Left ventricle myocardium inferior (tissue), 1 donor: ENCODE measurements at places on chromosomes 5 and 9.
A peak's percentile ranks its signal among the peaks of the same experiment; 100 is the strongest.

- no peak for DNase-seq
Measured at GRCh38 chr5:179603308-179603707, 20.2 kb downstream of the HNRNPH1 start.

GRCh38 chr5:80182809-80183580, 72.9 kb downstream of the SERINC5 start:
- DNase-seq = no peak

- DNase-seq = no peak
Measured at GRCh38 chr9:109031241-109031640, 17.9 kb upstream of the CTNNAL1 start.

GRCh38 chr5:76701298-76701697, 14.6 kb upstream of the F2R start:
- DNase-seq = no peak

- no peak for DNase-seq
Measured at GRCh38 chr5:57761513-57761912, 278.9 kb upstream of the ACTBL2 start.

DNA sequence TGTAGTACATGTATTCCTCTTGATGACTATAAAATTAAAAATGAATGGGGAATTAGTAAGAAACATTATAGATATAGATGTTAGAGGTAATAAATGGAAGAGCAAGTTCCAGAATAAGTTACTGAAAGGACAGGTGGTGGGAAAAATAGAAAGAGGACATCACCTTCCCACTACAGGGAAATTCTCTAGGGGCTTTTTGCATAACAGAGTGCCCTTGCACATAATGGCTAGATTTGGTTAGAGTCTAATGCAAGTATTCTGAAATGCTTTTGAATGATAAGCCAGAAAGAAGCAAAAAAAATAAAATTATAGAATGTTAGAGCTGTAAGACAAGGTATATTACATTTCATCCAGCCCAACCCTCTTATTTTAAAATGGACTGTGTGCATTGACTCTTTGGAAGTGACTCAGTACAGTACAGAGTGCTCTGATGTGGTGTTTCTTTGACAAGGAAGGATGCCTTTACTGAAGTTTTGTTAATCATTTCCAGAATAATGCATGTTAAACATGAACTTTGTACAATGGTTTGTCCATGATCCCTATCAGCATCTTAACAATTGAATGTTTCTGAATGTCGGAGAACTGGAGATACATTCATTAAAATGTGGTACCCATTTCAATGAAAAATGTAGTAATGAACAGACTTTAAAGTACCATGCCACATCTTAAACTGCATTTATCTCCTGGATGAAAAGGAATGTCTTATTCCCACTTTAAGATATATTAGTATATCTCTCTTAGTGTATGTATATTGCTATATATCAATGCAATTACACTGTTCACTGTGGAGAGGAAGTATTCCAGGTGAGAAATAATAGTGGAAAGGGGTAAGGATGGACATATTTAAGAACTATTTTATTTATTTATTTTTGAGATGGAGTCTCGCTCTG, 391.1 kb downstream of the ADGRV1 start:
- DNase-seq = no peak

DNA sequence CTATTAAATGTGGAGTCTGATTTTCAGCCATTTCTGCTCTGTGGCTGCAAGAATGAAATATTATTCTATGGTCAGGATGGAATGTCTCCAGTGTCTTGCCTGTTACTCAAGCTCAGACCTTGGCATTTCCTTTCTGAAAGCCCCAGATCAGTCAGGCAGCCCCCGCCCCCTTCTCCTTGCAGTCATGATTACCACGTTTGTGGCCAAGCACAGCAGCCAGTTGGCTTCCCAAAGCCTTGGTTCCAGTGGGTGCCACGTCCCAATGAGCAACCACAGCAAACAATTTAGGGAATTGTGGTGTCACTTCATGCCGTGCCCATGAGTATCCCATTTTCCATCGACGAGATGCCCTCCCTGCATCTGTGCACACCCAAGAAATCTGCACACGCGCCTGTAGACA, 9.7 kb upstream of the OBP2A start:
- no peak for DNase-seq

GRCh38 chr9:131475956-131476776, 26.6 kb upstream of the POMT1 start:
- DNase-seq = no peak

- no peak for DNase-seq
Measured at GRCh38 chr9:72779614-72780013, 173.2 kb downstream of the ALDH1A1 start.

DNA sequence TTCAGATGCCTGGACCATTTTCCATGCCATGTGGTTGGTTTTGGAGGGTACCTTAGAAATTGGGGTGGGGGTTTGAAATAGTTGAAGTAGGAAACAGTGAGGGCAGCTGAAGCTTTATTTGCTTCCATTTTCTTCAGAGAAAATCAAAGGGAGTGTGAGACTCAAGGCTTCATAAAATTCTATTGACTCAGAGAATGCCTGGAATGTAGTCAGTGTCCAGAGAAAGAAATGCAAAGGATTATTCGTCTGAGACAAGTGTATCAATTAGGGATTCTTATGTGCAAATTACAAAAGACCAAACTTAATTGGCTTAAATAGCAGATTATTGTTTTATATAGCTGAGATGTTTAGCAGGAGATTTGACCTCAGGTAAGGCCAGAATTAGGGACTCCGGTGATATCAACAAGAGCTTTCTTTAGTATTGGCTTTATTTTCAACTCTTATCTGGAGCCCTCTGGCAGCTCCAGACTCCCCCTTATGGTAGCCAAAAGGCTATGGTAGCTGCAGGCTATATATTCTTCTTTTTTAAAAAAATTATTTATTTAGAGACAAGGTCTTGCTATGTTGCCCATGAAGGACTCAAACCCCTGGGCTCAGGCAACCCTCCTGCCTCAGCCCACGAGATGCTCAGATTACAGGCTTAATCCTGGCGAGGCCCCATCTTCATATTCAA, 38.9 kb downstream of the PTTG1 start:
- DNase-seq = no peak

- DNase-seq = no peak
Measured at GRCh38 chr9:133733796-133734533, 4.2 kb downstream of the SARDH start.

DNA sequence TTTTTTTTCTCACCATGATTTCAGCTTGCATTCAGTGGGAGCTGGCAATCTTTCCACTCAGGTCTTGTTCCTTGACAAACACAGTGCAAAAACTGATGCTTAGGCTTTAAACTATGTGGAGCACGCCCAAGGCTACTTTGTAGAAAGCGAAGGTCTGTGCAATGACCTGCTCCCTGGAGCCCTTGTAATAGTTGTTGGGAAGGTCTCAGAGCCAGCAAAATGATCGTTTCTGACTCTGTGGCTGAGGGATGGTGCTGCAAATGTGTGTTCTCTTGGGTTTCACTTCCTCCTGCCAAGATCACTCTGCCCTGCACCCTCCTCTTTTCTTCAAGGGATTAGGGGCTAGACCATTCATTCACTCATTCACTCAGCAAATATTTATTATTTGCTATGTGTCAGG, 249.7 kb upstream of the MAP3K1 start:
- DNase-seq = no peak

- DNase-seq = no peak
Measured at GRCh38 chr5:66793049-66793448, 196.9 kb downstream of the MAST4 start.

GRCh38 chr9:72880821-72881220, 72.0 kb downstream of the ALDH1A1 start:
- no peak for DNase-seq

DNA sequence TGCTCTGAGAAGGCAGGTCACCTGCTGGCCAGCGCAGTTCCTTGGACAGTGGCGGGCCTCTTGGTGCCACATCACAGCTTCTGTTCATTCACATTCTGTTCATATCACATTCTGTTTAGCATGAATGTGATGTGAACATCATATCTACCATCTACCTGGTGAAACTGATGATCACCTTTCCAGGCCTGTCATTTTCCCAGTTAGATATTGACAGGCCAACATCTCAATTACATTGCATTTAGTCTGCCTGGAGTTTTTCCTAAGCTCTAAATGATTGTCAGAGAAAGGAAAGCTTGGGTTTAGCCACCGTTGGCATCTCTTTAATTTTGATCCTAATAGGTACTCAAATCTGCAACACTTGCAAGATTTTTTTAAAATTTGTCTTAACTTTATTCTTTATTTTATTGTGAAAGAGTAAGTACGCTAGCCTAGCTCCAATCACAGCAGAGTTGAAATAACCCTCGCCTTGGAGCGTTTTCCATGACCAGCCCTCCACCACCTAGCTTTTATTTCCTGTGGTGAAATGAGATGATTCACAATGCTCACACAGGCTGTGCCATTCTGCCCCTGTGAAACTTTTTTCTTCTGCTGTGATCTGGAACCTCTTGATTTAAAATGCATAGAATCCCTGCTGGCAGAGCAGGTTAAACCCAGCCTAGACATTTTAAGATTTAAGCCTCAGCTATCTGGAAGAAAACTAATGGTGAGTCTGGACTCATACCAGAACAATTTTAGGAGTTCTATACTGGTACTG, 225.0 kb downstream of the ESM1 start:
- DNase-seq = no peak

- DNase-seq = no peak
Measured at GRCh38 chr9:110129425-110129824, 78.5 kb downstream of the C9orf152 start.

- no peak for DNase-seq
Measured at GRCh38 chr9:37412431-37413151, 9.9 kb upstream of the GRHPR start.

DNA sequence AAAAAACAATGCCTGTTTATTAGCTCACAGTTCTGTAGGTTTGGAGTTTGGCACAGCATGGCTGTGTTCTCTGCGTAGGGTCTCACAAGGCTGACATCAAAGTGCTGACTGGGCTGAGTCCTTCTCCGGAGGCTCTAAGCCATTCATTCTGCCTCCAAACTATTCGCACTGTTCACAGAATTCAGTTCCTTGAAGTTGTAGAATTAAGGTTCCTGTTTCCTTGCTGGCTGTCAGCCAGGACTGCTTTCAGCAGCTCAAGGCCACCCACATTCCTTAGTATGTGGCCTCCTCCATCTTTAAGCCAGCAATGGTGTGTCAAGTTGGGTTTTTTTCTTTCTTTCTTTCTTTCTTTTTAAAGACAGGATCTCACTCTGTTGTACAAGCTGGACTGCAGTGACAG, 161.9 kb downstream of the CDH6 start:
- no peak for DNase-seq

DNA sequence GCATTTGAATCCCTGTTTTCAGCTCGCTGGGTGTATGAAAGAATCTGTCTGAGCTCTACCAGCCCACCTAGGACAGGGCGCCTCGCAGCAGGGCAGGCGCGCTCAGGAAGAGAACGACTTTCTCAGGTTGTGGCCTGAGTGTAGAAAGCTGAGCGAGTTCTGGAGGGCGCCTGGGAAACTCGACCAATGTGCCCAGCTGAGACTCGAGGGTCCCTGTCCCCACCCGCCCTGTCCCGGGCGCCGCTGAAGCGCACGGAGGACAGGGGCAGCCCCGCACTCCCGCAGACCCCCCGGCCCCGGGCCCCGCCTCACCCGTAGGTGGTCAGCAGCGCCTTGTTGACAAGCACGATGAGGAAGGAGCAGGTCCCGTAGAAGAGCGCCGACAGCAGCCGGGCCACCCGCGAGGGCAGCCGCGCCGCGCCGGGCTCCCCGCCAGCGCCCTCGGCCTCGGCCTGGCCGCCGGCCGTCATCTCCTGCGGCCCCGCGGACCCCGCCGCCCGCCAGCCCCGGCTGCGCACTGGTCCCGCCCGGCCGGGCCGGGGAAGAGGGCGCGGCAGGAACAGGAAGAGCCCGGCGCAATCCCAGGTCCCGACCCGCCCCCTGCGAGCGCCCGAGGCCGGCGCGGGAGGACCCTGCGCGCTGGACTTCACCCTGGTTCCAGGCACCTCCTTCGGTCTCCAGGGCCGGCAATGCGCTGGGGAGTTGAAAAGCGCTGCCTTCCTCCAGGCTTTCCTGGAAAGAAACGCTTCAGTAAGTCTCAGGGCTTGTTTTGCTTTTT, at the start of gene SLC35D2:
TSS of gene SLC35D2 (minus strand) at position 547 of the 778 bp plus-strand sequence. CDS start at position 470, 77 bp downstream.
- peak; percentile 71 for DNase-seq

DNA sequence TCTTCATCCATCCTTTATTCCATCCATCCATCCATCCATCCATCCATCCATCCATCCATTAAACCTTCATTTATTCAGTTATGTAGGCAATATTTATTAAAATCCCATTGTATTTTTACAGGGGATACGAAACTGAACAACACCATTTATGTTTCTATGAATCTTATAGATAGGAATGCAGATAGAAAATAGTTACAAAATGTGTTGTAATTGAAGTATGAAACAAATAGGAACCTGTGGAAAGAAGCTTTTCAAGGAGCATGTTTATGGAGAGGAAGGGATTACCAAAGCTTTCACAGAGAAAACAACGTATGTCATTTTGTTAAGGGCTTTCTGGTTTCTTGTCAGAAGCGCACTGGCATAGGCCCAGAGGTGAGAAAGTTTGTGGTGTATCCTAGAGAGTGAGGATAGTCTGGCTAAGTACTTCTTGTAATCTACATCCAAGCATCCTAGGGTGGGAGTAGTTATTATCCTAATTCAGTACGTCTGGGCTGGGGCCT, 184.0 kb downstream of the CNTLN start:
- no peak for DNase-seq

DNA sequence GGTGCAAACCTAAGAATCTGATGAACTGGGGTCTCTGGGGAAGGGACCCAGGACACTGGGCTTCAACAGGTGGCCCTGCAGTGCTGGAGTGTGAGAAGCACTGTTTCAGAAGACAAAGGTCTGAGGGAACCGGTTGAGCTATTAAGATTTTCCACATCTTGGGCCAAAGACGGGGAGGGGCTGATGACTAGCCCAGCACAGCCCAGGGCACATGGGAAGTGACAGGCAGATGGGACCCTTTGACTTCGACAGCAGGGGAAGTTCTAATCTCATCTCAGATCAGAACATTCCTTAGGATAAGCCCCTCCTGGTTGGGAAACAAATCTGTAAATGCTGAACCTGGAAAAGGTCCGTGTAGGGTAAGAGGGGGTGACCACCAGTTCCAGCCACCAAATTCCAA, 67.4 kb downstream of the RAPGEF1 start:
- no peak for DNase-seq

GRCh38 chr9:99360026-99360425, 137.9 kb downstream of the SEC61B start:
- DNase-seq = no peak

- DNase-seq = no peak
Measured at GRCh38 chr5:32325616-32326015, 12.9 kb upstream of the MTMR12 start.

DNA sequence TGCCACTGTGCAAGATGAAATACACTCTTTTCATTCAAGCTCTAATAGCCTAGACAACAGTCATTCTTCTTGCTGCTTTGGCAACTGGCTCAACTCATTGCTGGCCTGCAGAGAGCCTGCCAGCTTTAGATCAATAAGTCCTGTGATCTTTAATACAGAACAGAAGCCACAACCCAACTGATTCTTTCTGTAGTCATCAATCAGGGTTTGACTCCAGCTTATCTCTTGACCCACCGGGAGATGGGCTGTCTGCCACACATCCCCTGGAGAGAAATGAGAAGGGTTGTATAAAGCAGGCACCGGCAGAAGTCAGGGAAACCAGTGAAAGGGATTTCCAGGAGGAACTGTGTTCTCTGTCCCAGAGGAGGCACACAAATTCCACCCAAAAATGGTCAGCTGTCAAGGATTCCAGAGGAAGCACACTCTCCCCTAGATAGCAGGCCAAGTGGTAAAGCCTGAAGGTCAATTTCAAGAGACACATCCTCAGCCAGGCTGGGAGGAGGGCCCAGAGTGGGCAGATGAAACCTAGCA, 24.5 kb downstream of the LHFPL2 start:
- no peak for DNase-seq

- peak; percentile 23 for DNase-seq
Measured at GRCh38 chr9:79471580-79472543, 99.9 kb upstream of the TLE4 start.

- DNase-seq = no peak
Measured at GRCh38 chr5:106374956-106375355, 1295.8 kb downstream of the EFNA5 start.
